ENCODE measurements at places on chromosomes 6 and 20.
A peak's percentile ranks its signal among the peaks of the same experiment; 100 is the strongest.

DNA sequence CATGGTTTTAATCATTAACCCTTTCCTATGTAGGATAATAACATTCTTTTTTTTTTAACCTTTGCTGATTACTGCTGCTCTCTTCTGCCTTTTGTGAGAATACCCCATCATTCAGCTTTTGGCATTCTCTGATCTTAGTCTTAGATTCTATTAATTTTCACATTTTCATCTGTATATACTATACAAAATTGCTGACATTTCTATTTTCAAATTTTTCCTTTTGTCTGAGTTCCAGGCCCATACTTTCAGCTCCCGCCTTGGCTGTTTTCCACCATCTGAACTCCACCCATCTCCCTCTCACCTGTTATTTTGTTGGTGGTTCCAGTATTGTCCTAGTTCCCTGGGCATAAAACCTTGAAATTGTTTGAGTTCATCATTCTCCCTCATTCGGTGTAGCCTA lies 59.2 kb downstream of the PKIB start:
- no peak for DNase-seq

GRCh38 chr20:36236786-36237121 lies 476 bp downstream of the AAR2 start:
- no peak for DNase-seq

DNA sequence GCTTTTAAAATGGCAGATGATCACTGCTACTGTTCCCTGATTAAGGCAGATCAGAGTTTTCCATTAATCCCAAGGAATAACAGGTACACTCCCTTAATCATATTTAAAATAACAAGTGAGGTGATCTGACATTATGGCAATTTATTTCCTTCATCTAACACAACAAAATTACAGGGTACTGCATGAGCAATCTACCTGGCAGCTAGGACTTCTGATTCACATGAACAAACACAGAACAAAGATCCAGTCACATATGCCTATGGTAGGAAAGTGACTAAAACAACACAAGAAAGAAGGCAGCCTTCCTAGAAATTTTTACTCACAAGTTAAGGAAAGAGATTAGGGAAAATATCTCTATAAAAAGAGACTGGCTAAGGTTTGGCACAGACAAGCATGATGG lies 33.2 kb downstream of the MAP7 start:
- no peak for DNase-seq

- DNase-seq, result peak; percentile 97
These were observed 57.8 kb upstream of the TAB2 start for GRCh38 chr6:149259753-149260152.

All from inflammatory macrophage (primary cell).